ENCODE measurements at places on chromosomes 6 and 20.

GRCh38 chr20:41218466-41218865, 81.1 kb downstream of the PLCG1 start:
- DNase-seq, result no peak

- DNase-seq, result peak; percentile 37
Measured at GRCh38 chr6:53250176-53251032, 98.3 kb downstream of the ELOVL5 start.

DNA sequence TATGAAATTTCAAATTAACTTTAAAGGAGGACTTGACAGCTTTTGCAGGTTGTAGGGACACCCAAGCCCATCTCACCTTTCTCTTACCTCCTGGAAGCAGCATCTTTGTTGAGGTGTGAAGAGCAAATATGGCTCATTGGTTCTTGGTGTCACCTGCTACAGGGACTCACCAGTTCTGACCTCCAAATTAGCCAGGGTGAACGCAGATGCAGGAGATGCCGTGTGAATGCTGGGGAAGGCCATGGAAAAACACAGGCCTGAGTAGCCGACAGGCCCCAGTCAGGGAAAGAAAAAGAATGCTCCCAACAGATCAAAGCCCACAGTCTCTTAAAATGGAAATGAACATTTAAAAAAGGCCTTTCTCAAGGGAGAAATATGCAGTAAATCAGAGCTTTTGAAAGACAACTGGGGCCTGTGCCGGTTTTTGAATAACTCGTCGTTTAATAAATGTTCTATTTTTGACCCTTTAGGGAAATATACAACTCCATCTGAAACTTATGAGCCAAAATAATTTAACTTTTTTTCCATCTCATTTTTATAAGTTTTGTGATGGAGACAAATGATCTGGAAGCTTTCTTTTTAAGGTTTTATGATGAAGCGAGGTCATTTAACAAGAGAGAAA, 167.5 kb downstream of the CD83 start:
- no peak for DNase-seq

DNA sequence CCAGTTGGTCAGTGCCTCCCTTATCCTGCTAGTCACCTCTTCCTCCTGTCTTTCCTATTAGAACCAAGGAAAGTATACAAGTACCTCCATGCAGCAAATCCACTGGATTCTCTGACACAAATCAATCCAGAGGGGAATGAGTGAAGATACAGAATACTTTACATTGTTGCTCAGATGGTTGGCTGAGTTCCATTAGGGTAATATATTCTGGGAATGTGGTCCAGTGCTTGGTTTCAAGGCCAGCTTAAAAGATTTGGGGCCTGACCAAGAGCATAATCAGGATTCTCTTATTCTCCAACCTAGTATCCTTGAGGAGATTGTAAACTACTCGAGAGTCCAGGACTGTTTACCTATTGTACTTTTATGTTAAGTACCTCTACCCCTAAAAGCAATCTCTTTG, 23.0 kb downstream of the CARMIL1 start:
- DNase-seq, result no peak

DNA sequence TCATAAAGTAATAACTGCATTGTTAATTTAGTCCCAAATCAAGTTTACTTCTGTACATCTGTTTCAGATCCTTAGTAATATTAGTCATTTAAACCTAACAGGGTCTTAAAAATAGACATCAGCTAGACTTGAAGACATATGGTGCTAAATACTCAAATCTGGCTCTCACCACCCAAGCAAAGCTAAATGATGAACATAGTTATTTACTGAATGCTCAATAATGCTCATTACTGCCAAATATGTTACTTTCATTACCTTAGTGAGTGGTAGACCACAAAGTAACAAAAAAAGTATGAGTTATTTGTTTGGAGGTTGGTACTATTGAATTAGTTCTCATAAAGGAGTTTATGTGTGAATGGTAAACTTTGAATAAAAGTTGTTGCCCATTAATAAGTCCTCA, 502.1 kb downstream of the PKHD1 start:
- no peak for DNase-seq

GRCh38 chr6:40791004-40791403, 203.8 kb upstream of the LRFN2 start:
- DNase-seq, result no peak

- peak; percentile 77 for DNase-seq
Measured at GRCh38 chr6:129186988-129187387, 304.1 kb downstream of the LAMA2 start.

DNA sequence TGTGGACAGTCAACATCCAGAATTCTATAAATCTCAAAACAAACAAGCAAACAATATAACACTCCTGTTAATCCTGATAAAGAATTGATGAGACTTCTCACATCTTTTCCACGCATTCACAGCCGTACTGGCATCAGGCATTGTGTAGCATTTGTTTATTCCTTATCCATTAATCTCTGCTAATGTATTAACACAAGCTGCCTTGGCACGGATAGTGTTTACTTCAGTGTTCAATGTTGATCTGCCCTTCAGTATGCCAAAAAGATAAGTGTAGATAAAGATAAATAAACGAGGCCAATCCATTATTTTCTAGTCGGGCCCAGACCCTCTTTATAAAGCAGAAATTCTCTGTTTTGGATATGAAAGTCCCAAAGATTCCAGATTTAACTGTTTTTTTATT, 16.1 kb downstream of the UFL1 start:
- no peak for DNase-seq

DNA sequence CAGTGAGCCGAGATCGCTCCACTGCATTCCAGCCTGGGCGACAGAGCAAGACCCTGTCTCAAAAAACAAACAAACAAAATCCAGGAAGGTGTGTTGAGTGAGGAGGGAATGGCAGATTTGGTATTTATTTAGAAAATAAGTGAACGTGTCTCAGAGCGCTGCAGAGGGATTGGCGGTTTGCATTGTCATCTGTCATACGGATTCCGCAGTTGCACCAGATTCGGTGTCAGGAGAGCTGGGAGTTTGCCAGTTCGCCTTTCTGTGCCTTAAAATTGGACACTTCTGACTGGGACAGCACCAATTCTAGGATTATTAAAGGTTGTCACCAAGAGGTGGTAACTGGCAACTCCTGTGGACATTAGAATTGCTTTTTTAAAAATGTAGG, 912 bp downstream of the SNRNP48 start:
- peak; percentile 67 for DNase-seq

DNA sequence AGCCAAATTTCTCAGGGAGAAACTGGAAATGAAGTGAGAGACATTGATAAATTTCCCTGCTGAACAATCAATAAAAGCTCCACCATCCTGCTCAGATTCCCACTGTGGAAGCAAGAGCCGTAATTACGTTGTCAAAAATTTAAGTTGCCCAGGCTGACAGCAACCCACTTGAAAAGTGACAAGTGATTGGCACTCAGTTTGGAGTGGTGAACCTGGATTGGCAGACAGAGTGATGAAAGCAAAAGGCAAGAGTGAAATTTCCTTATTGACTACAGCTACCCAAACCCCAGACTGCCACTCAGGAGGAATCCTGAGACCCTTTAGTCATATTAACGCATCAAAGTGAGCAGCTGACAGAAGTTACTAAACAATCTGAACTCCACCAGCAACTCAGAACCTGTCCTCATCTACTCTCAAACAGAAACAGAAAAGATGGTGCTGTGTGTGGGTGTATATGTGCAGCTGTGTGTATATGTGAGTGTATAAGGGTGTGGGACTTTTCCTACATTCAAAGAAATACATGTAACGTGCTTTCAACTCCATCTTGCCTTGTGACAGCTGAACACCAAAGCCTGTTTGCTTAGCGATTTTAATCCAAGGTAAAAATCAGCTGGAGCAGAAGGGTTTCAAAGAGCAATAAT, 157.4 kb downstream of the PKHD1 start:
- DNase-seq, result no peak

- no peak for DNase-seq
Measured at GRCh38 chr20:45279992-45280391, 25.6 kb upstream of the SLPI start.

- DNase-seq, result no peak
Measured at GRCh38 chr20:15319439-15319838, 982.0 kb upstream of the FLRT3 start.

DNA sequence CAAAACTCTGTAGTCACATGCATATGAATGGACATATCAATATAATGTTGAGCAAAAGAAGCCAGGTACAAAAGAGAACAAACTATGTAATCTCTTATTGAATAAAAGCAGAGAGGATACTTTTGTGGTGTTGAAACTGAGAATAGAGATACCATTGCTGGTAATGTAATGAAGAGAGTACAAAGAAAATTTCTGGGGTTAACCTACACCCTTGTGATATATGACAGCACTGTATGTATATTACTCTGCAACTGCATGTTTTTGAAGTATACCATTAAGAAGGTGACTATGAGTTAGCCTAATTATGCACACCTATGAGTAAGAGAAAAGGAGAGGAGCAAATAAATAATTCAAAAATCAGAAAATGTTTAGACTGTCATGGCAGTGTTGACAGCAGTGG, 268.8 kb upstream of the DEFB112 start:
- DNase-seq, result no peak

DNA sequence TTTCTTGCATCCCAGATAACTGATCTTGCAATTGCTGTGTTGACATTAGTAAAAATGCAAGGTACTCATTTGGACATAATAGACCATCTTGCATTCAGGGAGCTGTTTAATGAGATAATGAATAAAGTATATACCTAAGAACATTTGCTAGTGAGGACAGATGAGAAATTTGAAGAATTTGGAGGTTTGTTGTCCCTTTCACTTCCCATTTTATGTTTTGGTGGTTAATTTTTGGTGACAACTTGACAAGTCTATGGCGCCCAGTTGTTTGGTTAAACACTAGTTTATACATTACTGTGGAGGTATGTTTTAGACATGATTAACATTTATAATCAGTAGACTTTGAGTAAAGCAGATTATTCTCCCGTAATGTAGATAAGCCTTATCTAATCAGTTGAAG, 300.2 kb upstream of the SYNCRIP start:
- DNase-seq, result no peak

DNA sequence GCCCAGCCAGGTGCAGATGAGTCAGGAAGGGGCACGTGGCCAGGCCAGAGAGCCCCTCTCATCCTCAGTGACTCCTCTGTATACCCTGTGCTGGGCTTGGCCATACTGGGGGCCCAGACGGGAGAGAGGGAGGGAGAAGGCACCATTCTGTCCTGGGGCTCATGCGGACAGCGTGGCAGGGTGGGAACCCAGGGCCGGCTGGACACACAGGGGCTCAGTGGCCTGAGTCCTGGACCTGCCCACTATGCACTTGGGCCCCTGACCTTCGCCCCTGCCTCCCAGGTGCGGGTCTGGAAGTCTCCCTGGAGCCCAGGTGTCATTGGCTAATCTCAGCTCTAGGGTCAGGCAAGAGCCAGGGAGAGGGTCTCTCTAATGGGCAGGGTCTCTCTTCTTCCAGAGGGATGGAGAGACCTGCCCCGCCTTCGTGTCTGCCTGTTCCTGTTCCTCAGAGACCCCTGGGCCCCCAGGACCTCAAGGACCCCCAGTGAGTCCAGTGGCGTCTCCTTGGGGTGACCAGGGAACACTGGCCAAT, 27.7 kb downstream of the COL20A1 start:
- no peak for DNase-seq

DNA sequence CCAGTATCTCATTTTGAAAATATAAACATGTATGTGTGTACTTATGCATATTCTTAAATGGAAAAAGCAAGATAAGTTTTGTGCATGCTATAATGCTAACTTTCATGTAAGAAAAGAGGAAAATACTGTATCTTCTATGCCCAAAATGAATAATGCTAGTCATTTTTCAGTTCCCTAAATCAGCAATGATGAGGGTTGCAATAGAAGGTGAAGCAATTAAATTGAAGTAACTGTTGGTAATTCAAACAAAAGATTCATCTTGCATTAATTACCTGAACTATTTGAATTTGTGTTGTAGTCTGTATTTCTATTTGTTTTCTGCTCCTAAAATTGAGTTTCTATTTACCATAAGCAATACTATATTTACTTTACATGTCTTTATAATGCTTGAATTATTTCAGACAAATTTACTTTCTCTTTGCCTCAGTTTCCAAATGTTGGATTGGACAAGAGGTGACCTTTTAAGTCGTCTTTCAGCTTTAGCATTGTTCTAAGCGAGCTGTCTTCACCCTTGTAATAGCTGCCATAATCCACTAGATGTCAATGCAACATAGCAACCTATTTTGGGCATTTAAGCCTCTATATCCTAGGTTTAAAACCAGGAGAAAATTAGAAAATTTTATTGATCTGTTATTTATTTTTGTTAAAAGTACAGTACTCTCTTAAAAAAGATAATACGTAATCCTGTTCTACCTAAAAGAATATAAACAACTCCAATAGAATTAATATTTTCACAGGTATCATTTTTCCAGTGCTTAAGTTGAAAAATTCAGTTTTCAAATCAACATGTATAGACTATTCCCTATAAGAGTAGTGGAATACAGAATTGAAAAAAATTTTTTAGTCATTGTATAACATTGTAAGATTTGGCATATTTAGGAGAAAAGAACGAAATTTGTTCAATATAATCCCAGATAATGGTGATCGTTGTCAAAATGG, 52.3 kb upstream of the IFNGR1 start:
- DNase-seq, result peak; percentile 70

- DNase-seq, result no peak
Measured at GRCh38 chr6:50272611-50273010, 222.9 kb upstream of the DEFB112 start.

- DNase-seq, result no peak
Measured at GRCh38 chr6:128065072-128065471, 164.2 kb upstream of the THEMIS start.

- no peak for DNase-seq
Measured at GRCh38 chr20:63362436-63363009, 1.4 kb upstream of the CHRNA4 start.

GRCh38 chr6:89853068-89853467, 23.4 kb downstream of the CASP8AP2 start:
- no peak for DNase-seq

All from RKO (cell line).